ENCODE measurements at places on chromosomes 4 and X.

GRCh38 chr4:127843704-127844600, 36.7 kb upstream of the PLK4 start:
- DNase-seq = no peak

DNA sequence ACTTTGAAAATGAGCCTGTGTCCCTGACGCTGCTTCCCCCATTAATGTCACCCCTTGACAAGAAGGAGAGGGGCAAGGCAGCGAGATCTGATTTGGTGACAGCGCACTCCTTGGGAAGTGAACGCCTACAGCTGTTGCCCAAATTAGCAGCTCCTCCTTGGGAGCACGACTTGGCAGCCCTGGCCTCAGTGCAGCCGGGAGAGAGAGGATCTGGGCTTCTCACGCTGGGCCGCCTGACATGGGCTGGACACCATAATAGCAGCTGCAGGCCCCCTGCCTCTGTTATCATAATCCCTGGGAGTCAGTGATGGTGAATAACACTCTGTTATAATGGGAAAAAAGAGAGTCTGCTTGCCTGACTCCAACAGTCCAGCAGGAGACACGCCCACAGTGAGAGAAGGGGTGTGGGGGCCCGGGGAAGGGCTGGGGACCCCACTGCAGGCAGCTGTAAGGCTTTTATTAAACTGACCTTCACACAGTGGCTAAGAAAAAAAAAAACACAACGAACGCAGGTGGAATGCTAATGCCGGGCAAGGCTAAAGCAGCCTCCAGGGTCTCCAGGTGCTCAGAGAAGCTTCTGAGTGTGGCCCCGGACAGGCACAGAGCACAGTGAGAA, 73.3 kb downstream of the PSAPL1 start:
- no peak for DNase-seq

DNA sequence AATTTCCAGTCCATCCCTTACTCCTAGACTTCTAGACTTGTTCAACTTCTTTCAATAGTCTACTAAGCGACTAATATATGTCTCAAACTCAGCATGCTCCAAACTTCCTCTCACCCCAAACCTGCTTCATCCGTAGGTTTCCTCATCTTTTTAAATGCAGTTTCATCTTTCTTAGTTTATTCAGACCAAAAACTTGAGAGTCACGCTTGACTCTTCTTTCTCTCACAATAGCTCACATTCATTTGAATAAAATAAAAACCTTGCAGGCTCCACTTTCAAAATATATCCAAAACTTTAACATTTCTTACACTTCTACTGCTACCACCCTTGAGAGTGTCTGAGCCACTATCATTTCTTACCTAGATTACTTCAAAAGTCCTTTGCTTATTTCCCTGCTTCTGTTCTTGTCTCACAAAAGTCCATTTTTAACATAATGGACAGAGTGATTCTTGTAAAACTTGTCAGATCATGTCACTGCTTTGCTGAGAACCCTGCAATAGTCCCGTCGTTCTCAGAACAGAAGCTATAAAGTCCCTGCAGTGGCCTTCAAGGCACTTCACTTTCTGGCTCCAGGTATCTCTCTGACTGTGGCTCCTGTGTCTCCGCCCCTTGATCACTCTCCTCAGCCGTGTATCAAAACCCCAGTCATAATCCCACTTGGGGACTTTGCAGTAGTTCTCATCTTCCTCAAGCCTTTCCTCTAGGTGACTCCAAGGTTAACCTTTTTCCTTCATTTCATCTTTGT, 167.6 kb downstream of the ARHGAP24 start:
- DNase-seq = no peak

DNA sequence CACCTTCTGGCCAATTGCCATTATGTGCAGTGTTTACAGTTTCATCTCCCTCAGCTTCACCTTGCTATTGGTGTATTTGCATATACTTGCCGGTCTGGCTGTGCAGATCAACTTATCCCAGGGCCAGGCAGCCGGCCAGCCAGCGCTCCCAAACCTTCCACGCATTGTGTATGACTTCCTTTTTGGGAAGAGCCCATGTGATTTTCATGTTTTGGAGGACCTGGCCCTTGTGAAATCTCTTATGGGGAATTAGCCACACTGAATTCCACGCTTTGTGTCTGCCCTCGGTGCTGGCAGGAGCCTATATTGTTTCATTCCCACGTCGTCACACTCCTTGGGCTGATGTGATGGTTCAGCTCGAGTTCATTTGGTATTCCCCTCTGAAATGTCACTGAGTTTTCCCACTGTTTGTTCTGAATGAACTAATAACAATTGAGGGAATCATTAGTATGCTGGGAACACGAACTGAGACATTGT, 6.0 kb upstream of the PDLIM3 start:
- no peak for DNase-seq

DNA sequence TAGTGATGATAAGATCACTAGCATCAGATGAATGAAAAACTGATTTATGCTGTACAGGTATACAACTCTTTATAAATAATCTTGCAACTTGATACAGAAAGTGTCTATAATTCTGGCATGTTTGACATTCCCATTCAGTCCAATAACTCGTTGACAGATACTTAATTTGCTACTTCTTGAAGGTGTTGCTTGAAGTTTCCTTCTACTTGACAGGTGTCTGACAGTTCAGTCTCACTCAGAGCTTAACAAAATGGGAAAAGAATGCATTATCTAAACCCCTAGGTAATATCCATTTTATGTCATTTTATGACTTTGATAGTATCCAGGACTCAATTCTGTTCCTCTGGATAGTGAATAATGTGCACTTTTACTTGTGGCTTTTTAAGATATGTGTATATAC, 508.9 kb downstream of the GRID2 start:
- DNase-seq = no peak

DNA sequence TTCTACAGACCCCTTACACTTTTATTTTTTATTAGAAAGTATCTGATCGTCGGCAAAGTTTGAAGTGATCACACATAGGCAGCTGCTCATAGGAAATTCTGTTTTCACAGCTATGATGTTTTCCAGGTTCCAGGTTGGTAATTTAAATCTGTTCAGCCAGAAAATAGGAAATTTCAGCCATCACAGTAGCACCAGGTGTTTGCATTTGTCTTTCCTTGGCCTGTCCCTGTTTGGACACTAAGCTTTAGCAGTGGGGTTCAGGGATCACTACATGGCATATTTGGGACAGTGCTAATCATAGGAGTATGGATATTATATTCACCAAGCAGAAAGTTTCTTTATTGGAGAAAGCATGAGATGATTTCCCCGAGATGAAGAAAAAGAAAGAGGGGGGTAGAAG, 92.9 kb downstream of the ANK2 start:
- no peak for DNase-seq

DNA sequence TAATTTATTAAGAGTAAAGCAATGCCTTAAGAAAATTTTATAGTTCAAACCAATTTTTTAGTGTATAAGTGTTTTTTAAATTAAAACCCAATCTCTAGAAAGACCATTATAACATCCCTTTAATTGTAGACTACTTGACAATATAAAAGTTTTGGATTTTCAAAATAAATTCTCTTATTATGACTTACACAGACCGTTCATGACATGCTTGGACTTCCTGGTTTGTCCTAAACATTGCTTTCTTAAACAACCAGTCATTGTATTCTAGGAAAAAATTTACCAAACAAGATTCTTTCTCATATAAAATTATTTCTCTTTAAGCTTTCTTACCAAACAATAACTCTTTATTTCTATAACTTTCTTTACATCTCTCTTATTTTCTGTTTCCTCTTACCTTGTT, 49.0 kb upstream of the CXorf51A start:
- no peak for DNase-seq

DNA sequence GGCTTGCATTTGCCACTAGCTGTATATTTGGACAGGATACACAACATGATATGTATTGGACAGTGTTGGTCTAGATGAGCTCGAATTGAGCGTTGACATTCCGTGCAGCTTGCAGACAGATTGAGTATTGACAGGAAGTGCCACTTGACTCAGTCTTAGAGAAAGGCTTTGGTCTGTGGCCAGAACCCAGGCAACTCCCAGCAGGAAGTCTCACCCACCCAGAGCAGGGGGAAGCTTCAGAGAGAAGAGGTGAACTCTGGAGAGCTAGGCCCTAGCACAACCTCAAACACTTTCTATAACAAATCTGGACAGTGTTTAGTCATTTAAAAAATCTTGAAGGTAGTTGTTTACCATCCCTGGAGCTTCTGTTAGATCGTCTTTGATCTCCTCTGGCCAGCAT, 280.5 kb downstream of the FBXW7 start:
- DNase-seq = no peak

DNA sequence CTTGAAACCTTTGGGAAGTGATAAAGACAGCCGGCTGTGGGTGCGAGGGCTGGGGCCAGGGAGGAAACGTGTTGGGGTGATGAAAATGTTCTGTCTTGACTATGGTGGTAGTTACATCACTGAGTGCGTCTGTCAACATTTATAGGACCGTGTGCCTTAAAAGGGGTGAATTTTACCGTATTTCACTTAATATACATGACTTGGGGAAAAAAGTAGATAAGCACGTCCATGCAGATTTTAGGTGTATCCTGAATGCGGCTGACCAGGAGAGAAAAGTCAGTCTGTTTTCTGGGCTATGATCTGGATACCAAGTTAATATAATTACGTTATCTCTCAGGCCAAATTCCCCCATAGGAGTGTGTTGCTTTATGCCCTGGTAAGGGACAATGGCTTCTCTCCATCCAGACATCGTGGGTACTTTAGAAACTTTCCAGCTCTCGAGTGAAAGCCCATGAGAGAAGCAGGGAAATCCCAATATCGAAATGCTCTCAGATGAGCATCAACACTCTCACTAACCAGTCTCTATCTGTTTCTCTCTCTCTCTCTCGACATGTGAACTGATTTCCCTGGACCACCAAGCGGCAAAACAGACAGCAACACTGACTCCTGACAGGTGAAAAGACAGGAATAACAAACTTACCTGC, 71.5 kb downstream of the IRF2 start:
- no peak for DNase-seq

DNA sequence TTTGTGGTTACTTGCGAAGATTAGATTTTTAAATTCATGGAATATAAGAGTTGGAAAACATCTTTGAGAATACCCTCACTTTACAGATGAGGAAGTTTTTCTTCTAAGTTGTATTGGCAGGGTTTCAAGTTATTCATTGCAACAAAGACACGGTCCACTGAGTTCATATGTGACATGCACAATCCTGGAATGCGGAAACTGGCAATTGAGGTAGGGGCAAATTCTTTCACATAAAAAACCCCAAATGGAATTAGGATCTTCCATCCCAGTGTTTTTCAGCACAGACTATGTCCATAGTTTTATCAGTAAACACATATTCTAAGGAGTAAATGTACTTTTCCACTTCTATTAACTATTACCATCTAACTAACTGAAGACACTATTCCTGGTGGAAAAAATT, 81.8 kb upstream of the NAP1L5 start:
- no peak for DNase-seq

DNA sequence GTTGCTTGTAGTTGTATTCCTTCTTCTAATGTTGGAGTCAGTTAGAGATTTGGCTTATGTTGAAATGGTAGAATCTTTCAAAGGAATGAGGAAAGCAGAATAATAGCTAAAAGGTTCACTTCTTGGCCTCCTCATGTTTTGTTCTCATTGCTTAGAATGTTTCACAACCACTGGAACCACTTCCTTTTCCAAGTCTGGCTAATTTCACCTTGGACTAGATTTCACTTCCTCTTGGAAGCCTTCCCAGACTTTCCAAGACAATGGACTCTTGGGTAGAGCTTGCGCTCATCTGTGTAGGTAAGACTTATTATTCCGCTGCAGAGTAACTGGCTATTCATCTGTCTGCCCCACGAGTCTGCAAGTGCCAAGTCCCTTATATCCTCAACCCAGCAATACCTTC, 8.3 kb downstream of the SPATA18 start:
- no peak for DNase-seq

- no peak for DNase-seq
Observed at GRCh38 chrX:50157545-50158135, 43.2 kb downstream of the AKAP4 start.

DNA sequence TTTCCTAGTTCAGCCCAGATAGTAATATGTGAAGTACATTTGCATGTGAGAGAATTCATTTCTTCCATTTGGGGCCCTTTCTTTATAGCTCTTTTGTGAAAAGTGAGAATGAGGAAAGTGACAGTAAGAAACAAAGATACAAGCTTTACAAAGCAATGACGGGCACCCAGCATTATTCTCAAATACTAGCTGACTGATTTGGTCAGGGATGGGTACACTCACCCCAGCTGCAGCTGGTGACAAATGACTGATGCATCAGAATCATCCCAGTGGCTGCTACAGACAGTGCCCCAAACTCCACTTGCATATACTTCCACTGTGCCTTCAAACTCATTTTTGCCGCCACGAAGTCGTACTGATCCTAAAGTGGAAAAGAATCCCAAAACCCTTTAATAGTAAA, 14.8 kb downstream of the PRSS12 start:
- no peak for DNase-seq

DNA sequence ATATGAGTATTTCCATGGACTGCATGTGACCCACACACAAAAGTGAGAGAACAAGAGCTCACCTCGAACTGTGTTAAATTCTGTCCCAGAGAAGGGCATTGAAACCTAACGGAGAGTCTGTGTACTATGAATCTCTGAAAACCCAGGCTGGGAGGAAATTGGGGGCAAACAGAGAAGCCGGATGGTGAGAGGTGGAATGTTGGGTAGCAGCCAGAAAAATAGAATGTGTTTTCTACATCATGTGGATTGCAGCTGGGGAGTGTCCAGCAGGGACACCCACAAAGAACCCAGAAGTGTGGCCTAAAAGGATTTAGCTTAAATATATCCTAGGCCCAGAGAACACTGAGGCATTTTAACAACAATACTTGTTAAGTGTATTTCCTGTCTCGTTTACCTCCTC, 38.6 kb downstream of the MND1 start:
- no peak for DNase-seq

DNA sequence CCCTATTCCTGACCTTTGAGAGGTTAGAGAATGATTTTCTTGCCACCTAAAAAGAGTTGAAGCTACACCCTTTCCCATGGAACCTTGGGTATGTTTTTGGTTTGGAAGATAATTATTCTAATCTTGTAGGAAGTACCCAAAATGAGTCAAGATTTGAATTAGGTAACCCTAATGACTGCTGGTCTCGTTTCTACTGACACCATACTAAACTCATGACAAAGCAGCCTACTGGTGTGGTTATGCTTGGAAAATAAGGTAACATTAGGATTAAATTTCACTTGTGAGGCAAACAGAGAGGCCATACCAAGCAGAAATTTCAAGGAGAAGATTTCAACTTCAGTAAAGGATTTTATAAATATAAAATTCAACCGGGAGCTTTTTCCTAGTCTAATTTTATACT, 107.9 kb downstream of the FBXW7 start:
- DNase-seq = no peak

GRCh38 chr4:17094159-17094875, 195.9 kb upstream of the LDB2 start:
- DNase-seq = no peak

DNA sequence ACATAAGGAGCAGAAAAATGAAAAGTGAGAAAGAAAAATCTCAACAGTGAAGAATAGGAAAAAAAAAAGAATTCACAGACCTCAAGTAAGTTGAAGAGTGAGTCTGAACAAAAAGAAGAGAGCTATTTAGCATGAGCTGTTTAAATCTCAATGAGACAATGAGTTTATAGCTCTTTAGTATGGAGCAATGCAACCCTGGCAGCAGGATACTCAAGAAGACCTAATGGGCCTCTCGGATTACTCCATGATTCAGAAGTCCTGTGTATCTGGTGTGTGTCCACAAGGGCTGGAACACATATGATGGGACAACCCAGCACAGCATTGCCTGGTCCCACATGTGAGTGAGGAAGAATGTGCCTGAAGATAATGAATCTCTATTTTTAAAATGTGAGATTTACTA, 563.1 kb upstream of the INTU start:
- DNase-seq = no peak

- no peak for DNase-seq
Observed at GRCh38 chr4:184375027-184375426, 99.3 kb downstream of the IRF2 start.
